MG63 (cell line): ENCODE measurements at places on chromosomes 4 and X.

DNA sequence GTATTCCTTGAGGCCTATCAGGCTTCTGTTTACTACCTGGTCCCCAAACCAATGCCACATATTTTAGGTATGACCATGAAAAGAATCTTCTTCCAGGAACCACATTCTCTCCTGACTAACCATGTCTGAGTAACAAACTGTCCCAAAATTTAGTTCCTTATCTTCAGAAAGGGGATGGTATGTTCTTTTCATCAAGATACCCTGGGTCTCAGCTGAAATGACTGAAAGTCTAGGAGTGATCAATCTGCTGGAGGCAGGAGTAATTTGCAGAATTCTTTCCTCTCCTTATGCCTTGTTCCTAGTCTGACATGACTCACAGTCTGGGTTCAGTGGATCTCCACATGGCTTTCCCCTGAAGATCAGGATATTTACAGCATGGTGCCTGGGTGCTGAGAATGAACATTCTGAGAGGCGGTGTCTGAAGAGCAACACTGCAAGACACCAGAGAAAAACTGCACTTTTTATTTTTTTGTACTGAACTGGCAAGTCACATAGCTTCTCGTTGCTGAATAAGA is 665.5 kb downstream of the TLL1 start:
- DNase-seq, result no peak

DNA sequence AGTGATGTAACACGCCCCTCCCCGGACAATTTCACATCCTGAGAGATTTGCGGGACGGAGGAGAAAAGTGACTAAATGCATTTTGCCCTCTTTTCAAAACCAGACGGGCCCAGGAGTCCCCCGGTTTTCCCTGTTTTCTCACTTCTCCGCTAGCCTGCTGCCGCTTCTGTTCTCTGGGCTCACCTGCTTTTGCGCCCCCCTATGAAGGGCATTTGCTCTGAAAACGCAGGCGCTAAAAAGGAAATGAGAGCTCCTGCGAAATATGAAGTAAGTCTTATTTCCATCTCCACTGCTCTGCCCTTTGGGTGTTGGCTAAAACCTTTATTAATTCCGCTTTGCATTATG is 613 bp upstream of the TMEM47 start:
- DNase-seq, result no peak

DNA sequence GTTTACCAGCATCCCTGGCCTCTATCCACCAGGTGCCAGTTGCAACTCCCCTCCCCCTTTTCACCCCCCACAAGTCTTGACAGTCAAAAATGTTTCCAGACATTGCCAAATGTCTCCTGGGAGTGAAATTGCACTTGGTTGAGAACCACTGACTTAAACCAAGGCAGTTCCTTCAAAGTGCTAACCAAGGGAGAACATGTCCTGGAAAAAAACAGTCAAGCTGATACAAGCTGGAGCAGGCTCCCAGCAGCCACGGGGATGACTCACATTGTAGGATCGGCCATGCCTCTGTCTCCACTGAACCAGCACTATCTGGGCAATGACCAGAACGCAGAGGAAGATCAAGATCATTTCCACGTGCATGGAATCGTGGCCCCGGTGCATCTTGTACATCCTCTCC is 11.4 kb downstream of the RNF175 start:
- DNase-seq, result peak; percentile 65

GRCh38 chrX:47743504-47743903 is 84.5 kb upstream of the UXT start:
- DNase-seq, result no peak

DNA sequence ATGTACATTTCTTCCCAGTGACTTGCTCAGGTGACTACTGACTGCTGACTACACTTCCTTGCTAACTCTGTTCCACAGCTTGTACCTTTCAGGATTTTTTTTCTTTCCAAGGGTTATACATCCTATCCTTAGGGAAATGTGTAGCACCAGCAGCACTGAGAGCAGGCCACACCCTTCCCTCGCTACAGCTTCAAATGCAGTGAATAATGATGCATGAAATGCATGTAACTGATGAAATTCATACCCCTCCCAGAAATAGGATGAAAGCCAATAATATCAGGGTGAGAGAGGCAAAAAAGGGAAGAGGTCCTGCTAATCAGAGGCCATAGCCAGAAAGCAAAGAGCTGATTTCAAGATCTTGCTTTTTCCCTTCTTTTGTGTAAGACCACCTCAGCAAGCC is 6.2 kb upstream of the FGF16 start:
- no peak for DNase-seq

GRCh38 chr4:121784401-121784800 is 16.7 kb upstream of the EXOSC9 start:
- no peak for DNase-seq

- no peak for DNase-seq
These were observed 51.3 kb upstream of the NFKB1 start for GRCh38 chr4:102449751-102450352.

- peak; percentile 39 for DNase-seq
These were observed 357.3 kb upstream of the RASGEF1B start for GRCh38 chr4:81828991-81829390.

- DNase-seq, result peak; percentile 71
These were observed 125.3 kb downstream of the COL4A6 start for GRCh38 chrX:108312957-108313356.

GRCh38 chrX:155747520-155747919 is 133.6 kb upstream of the VAMP7 start:
- peak; percentile 19 for DNase-seq

DNA sequence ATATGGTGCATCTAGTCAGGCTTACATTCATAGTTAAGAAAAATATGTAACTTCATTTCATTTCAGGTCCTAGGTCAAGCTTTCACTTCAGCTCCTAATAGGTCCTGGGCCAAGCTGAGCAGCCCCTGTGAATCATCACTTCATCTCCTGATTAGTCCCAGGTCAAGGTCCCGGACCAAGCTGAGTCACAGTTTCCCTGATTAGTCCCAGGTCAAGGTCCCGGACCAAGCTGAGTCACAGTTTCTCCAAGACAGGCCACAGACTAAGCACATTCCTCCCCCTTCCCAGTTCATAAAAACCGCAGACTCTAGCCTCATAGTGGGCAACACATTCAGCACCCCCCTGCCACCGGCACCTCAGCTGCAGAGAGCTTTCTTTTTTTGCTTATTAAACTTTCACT is 1331.8 kb downstream of the PCDH19 start:
- peak; percentile 80 for DNase-seq

DNA sequence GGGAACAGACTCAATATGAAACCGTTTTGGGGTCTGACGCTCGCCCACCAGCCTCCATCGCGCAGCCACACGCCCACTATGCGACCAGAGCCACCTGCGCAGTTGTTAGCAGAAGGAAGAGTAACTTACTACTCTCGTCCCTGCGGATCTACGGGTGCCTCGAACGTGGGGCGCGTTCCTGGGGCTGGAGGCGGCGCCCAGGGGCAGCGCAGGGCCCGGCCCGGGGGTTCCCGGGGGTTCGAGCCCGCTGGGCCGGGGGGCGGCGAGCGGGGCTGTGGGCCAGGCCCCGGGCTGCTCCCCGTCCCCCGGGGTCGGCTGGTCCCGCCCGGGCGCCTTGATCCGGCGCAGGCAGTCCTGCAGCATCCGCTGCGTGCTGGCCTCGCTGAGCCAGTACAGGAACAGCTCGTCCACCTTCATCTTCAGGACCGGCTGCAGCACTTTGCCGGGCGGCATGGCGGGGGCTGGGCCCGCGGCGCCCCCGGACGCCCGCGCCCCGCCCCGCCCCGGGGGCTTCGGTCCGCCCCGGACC is 404 bp downstream of the PPP2R3B start:
- no peak for DNase-seq
